ENCODE measurements at places on chromosomes 6 and 20. TPM values are rescaled to one million over a fixed set of nuclear protein-coding genes. Genes with fewer than 3 reads are reported as not detected.
A peak's percentile ranks its signal among the peaks of the same experiment; 100 is the strongest.

The HECA gene
- 3.9 TPM for total RNA-seq

The NCOA5 gene
- 30.6 TPM for total RNA-seq

The SLC2A10 gene
- 1.6 TPM for total RNA-seq

The YIPF3 gene
- total RNA-seq, result 81.8 TPM

The POPDC3 gene
- total RNA-seq, result 29.2 TPM

The MANEA gene
- total RNA-seq, result 20.1 TPM

The WTAP gene
- total RNA-seq, result 112 TPM

The CENPW gene
- 62.1 TPM for total RNA-seq

The HUS1B gene
- total RNA-seq, result 0.74 TPM

The RPL10A gene
- total RNA-seq, result 732 TPM

GRCh38 chr6:109073344-109074132 is 21.1 kb downstream of the SESN1 start:
- H3K27ac ChIP-seq, result no peak overlapping the region
- H3K4me3 ChIP-seq, result no peak overlapping the region
- no peaks in the 10 kb centered on the region for H3K27me3 ChIP-seq
- H3K4me1 ChIP-seq, result peaks cover 3% of the 10 kb centered on the region

DNA sequence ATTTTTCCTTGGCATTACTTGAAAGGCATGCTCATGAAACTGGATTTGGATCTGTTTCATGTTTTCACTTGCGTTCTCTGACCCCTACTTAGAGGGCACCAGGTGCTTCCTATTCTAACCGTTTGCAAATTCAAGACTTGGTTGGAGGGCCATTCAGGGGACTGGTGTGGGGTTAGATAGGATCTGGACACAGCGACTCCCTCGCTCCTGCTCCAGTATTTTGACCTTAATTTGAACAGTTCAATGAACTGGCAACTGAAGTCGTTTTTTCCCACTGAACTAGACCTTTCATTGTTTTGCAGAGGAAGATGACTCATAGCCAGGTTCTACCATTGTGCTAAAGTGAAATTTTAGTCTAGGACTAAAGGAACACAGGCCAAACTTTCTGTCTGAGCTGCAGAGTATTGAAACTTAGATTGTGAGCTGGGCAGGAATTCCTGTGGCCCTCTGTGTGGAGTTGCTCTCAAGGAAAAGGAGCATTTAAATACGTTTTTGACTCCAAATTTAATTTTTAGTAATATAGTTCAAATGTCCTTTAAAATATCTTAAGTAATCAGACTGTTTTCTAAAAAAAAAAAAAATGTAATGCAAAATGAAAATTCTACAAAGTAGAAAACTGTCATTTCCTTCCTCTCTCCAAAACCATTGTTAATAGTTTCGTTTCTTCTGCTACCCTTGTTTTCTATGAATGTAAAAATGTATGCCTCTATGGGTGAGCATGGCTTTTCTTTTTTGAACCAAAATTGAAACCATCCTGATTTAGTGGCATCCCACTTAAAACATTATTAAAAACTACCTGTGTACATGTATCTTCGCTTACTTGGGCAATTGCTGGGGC is 64.8 kb downstream of the UTRN start:
- no peaks in the 10 kb centered on the region for H3K27me3 ChIP-seq
- DNase-seq, result peak; percentile 55
- peaks cover 65% of the 10 kb centered on the region for H3K4me1 ChIP-seq

DNA sequence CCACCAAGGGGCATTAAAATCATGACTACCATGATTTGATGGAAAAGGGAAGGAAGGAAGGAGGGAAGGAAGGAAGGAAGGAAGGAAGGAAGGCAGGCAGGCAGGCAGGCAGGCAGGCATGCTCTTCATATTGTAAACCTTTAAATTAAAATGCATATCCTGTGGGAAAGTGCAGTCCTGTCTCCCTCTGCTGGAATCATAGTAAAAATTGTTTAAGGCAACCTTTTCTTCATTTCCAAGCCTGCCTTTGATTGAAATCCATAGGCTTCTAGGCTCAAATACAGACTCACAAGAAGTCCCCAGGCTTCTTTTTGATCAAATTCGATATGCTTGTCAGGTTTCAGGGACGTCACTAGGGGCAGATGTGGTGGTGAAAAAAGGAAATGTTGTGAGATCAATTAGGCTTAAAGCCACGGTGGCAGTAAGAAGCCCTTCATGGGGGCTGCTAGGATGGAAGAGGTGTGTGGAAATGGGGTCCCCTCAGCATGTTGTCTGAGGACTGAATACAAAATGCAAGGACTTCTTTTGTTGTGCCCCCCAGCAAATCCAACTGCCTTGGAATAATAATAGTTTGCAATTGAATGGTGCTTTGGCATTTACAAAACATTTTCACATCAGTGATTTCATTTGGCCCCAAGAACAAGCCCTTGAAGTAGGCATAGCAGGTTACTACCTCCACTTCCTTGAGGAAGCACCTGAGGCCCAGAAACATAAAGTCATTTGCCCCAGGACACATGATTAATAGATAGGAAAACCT is 25.6 kb upstream of the GABRR1 start:
- no peaks in the 10 kb centered on the region for H3K36me3 ChIP-seq
- H3K27me3 ChIP-seq, result peaks cover 13% of the 10 kb centered on the region
- no peak overlapping the region for H3K4me3 ChIP-seq
- DNase-seq, result no peak

DNA sequence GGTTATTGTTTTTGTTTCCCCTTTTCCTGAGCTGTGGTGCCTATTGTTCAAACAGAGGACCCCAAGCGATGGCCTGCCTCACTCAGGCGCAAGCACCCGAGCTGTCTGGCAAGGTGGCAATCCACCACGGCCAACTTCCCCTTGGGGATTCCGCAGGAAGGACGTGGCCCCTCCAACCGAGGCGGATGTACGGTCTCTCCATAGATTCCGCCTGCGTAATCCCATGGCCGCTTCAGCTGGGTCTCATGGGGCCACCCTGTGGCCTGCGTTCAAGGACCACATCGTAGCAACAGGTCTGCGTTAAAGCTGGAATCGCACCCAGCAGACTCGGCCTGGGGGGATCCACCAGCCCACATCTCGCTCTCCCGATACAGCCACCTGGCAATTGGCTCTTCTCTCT is 79.9 kb downstream of the CEBPB start:
- no peaks in the 10 kb centered on the region for H3K27me3 ChIP-seq
- DNase-seq, result no peak
- H3K4me3 ChIP-seq, result no peak overlapping the region
- H3K4me1 ChIP-seq, result peaks cover 7% of the 10 kb centered on the region
- no peaks in the 10 kb centered on the region for H3K36me3 ChIP-seq

GRCh38 chr20:3383878-3384495 is 23.5 kb downstream of the DNAAF9 start:
- no peak overlapping the region for H3K27ac ChIP-seq
- H3K4me3 ChIP-seq, result no peak overlapping the region
- no peaks in the 10 kb centered on the region for H3K4me1 ChIP-seq
- no peak for DNase-seq

GRCh38 chr20:11277858-11278257 is 604.1 kb upstream of the JAG1 start:
- no peaks in the 10 kb centered on the region for H3K27me3 ChIP-seq
- H3K27ac ChIP-seq, result no peak overlapping the region
- no peak for DNase-seq
- peaks cover 10% of the 10 kb centered on the region for H3K4me1 ChIP-seq

DNA sequence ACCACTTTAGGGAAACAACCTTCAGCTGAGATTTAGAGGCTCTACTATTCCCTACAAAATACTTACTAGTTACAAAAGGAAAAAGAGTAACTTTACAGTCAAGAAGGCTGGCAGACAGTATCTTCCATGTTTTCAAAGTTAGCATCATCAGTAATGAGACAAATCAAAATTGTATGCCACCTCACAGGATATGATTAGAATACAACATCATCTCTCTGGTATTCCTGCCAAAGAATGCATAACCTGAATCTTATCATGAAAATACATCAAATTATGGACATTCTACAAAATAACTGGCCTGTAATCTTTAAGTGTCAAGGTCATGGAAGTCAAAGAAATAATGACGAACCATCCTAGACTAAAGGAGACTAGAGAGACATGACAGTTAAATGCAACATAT is 38.4 kb downstream of the CDK5RAP1 start:
- no peak for DNase-seq
- no peaks in the 10 kb centered on the region for H3K27me3 ChIP-seq
- no peak overlapping the region for H3K27ac ChIP-seq
- H3K4me3 ChIP-seq, result no peak overlapping the region
- no peaks in the 10 kb centered on the region for H3K4me1 ChIP-seq

GRCh38 chr6:125528621-125529041 is 220.8 kb upstream of the HEY2 start:
- no peaks in the 10 kb centered on the region for H3K4me1 ChIP-seq
- H3K4me3 ChIP-seq, result no peak overlapping the region
- DNase-seq, result no peak
- H3K27ac ChIP-seq, result no peak overlapping the region

DNA sequence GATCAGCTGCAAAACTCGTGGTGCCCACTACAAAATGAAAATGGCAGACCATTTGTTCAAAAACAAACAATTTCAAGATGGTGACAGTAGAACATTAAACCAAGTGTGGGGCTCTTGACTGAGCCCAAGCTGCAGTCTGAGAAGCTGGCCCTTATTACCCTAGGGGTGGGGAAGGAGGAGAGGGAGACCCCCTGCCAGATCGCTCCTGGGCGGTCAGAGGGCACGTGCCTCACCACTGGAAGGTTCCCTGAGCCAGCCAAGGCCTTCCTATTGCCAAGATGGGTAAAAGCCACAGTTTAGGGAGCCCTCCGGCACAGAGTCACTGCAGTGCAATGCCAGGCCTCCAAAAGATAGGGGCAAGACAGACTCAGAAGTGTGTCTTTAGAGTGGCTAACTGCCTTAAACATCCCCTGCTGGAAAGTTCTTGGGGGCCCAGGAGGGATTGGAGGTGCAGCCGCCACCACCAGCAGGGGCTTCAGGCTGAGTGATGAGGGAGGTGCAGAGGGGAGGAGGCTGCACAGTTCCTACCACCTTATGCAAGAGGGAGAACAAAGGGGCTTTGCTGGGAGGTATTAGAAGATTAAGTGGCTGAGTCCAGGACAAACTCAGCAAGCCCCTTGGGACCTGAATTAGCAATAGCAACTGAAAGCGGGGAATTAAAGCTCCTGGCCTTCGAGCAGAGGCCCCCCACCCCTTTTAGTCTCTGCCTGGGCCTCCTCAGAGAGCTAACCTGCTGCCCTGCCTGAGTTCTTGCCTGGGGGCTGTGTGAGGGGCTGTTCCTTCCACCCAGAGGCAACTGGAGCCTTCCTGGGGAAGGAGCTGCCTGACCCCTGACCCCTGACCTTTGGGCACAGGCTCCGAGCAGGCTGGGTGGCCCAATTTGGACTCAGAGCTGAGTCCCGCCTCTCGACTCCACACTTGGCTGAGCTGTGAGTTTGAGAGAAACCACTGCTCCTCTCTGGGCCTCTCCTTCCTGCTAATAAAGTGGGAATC is 88.4 kb downstream of the VEGFA start:
- H3K27me3 ChIP-seq, result no peaks in the 10 kb centered on the region
- no peaks in the 10 kb centered on the region for H3K4me1 ChIP-seq
- no peak overlapping the region for H3K27ac ChIP-seq
- DNase-seq, result no peak
- no peak overlapping the region for H3K4me3 ChIP-seq

GRCh38 chr6:76876922-76877553 is 586.3 kb downstream of the HTR1B start:
- no peak overlapping the region for H3K27ac ChIP-seq
- H3K36me3 ChIP-seq, result no peaks in the 10 kb centered on the region
- no peaks in the 10 kb centered on the region for H3K27me3 ChIP-seq
- H3K4me3 ChIP-seq, result no peak overlapping the region
- no peak for DNase-seq
- H3K4me1 ChIP-seq, result no peaks in the 10 kb centered on the region

- H3K27me3 ChIP-seq, result no peaks in the 10 kb centered on the region
- H3K4me3 ChIP-seq, result no peak overlapping the region
- H3K27ac ChIP-seq, result no peak overlapping the region
- no peaks in the 10 kb centered on the region for H3K36me3 ChIP-seq
Observed at GRCh38 chr6:4656106-4656505, 120.1 kb upstream of the CDYL start.

GRCh38 chr6:21164768-21165326 is 428.7 kb upstream of the SOX4 start:
- no peak for DNase-seq
- H3K27ac ChIP-seq, result no peak overlapping the region
- no peak overlapping the region for H3K4me3 ChIP-seq
- H3K27me3 ChIP-seq, result no peaks in the 10 kb centered on the region
- H3K36me3 ChIP-seq, result no peaks in the 10 kb centered on the region

GRCh38 chr6:134816780-134817179 is 133.1 kb downstream of the ALDH8A1 start:
- H3K27me3 ChIP-seq, result no peaks in the 10 kb centered on the region
- no peak overlapping the region for H3K4me3 ChIP-seq
- no peaks in the 10 kb centered on the region for H3K36me3 ChIP-seq
- DNase-seq, result no peak
- no peaks in the 10 kb centered on the region for H3K4me1 ChIP-seq

DNA sequence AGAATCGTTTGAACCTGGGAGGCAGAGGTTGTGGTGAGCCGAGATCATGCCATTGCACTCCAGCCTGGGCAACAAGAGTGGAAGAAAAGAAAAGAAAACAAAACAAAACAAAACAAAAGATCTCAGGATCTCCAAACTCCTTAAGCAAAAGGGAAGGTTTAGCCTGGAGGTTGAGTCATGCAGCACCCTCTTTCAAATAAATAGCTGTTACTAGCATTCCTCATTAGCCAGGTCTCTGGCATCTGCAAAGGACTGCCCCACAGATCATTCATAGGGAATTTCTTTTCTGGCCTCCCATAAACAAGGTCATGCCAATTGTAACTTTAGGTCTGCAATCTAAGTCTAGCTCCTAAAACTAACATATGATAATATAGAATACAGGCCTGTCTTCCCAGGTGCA is 37.2 kb downstream of the EDN1 start:
- H3K27ac ChIP-seq, result peak overlapping the region; percentile 88
- peaks cover 31% of the 10 kb centered on the region for H3K4me1 ChIP-seq

- H3K27ac ChIP-seq, result no peak overlapping the region
- no peaks in the 10 kb centered on the region for H3K36me3 ChIP-seq
- no peaks in the 10 kb centered on the region for H3K27me3 ChIP-seq
- H3K4me1 ChIP-seq, result no peaks in the 10 kb centered on the region
Observed at GRCh38 chr6:162230147-162230752, 497.3 kb downstream of the PRKN start.

GRCh38 chr6:77123527-77123926 is 339.8 kb downstream of the HTR1B start:
- H3K27me3 ChIP-seq, result no peaks in the 10 kb centered on the region
- H3K4me3 ChIP-seq, result no peak overlapping the region
- no peaks in the 10 kb centered on the region for H3K36me3 ChIP-seq

DNA sequence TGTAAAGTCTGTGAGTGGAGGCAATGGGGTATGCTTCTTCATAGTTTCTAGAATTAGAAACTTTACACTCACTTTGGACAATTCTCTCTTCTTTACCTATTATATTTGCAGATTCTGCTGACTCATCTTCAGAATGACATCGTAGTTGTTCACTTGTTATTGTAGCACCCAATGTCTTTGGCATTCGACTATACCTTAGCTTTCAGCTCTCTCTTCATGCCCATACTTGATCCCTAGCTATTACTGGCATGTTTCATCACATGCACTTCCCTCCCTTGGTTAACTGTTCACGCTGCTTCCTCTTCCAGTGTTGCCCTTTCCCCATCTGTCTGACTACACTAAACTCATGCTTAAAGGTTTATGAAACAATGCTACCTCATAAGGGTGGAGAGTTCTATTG is 298.1 kb upstream of the TCF21 start:
- no peak overlapping the region for H3K27ac ChIP-seq
- no peaks in the 10 kb centered on the region for H3K4me1 ChIP-seq
- H3K36me3 ChIP-seq, result no peaks in the 10 kb centered on the region
- no peaks in the 10 kb centered on the region for H3K27me3 ChIP-seq
- H3K4me3 ChIP-seq, result no peak overlapping the region

- H3K4me1 ChIP-seq, result no peaks in the 10 kb centered on the region
- DNase-seq, result no peak
- no peak overlapping the region for H3K4me3 ChIP-seq
- no peaks in the 10 kb centered on the region for H3K36me3 ChIP-seq
- no peak overlapping the region for H3K27ac ChIP-seq
Observed at GRCh38 chr6:170262489-170263088, 28.3 kb downstream of the DLL1 start.

Data from Panc1 (cell line).